Hematopoietic multipotent progenitor cell treated with erythropoietin and hydrocortisone succinate and interleukin-3 and kit ligand, for 15 days (in vitro differentiated cells): ENCODE measurements at places on chromosomes 11 and 22.

DNA sequence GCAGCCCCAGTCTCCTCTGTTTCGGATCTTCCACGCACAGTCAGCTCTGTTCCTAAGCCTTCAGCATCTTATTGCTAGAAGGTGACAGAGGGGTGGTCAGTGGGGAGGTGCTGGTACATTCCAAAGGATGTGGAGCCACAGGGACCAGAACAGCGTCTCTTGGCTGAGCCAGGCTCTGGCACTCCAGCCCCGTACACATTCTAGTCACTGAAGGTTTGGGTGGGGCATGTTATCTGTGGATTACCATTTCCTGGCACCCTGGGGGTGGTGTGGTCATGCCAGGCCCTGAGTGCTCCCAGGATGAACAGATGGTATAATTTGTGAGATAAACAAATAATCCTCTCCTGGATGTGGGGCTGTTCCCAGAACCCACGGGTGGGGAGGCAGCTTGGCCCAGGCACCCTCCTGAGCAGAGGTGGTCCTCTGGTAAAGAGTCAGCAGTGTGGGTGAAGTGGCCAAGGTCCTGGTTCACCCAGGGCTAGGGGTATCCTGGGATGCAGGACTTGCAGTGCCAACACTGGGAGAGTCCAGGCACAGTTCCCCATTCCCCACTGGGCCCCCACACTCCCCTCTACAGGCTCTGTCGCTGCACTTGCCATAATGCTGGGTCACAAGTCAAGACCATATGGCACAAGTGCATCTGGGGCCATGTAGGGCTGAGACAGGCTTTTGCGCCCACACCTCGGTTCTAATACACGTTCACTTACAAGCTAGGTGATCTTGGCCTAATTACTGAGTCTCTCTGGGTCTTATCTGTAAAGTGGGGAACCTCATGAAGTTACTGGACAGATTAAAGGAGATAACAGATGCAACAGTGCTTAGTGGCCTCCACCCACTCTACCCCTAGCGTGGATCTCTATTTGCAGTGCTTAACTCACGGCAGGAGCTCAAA, 33.0 kb downstream of the DKK3 start:
- peak; percentile 36 for DNase-seq

DNA sequence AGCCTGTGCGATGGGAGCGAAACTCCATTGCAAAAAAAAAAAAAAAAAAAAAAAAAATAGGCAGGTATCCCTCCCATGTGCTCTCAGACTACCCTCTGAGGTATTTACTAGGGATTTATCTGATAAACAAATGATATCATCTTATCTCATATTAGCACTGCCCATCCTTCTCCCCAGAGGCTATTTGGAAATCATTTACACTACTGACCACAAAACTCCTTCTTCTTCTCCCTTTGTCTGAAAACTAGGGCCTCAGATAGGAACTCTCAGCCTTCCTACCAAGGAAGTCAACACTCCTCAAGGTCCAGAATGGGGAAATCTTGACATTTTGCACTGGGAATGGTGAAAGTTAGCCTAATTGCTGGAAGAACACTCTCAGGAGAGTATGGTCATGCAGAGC, 46.4 kb downstream of the LARGE2 start:
- DNase-seq: no peak

GRCh38 chr11:16880184-16880801, 133.9 kb downstream of the PLEKHA7 start:
- DNase-seq: no peak

DNA sequence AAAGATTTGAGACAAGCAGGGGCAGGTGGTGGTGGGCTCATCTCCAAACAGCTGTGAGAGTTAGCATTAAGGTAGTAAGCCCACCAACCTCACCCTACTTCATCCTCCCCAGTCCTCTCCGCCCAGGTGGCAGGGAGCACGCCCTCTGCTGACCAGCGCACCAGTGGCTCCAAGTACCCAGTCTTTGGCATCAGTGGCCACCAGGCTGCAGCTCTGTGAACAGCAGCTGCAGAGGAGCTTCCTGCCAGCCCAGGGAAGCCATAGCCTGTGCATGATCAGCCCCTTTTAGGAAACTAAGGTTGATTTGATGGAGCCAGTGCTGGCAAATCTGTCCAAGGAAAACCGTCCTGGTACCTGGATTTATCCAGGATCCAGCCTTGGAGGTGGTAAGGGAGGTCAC, 21.7 kb downstream of the CAVIN3 start:
- DNase-seq: peak; percentile 8

- no peak for DNase-seq
Observed at GRCh38 chr11:128547946-128548648, 39.3 kb downstream of the ETS1 start.

DNA sequence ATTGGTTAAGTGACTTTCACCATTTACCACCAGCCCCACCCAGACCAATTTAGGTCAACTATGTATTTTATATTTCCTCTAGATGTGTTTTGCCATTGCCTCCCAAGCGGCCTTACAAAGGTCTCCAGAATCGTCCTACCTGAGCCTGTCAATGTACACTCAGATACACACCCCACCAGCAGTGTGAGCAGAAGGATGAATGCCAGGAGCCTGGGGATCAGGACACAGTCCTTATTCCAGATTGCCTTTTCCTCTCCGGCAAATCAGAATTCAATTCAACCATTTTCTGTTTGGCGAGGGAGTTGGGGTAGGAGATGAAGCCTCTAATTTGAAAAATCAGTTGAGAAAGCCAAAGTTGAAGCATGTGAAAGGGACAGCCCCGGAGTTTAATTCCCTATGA, 35.4 kb upstream of the CRTAM start:
- no peak for DNase-seq

DNA sequence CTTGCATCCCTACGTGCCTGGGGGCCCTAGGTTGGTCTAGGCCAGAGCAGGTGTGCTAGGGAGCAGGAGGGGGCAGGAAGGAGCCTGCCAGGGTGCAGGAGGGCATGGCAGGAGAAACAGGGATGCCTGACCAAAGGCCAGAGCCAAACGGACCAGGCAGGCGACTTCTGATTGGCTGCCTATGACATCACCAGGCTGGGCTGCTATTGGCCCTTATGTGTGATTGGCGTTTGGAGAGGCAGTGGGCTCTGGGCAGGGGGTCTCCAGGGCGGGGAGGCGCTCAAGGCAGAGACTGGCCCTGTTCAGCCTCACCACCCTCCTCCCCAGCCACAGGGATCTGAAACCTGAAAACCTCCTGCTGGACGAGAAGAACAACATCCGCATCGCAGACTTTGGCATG, 44.4 kb downstream of the MOB2 start:
- DNase-seq: no peak

DNA sequence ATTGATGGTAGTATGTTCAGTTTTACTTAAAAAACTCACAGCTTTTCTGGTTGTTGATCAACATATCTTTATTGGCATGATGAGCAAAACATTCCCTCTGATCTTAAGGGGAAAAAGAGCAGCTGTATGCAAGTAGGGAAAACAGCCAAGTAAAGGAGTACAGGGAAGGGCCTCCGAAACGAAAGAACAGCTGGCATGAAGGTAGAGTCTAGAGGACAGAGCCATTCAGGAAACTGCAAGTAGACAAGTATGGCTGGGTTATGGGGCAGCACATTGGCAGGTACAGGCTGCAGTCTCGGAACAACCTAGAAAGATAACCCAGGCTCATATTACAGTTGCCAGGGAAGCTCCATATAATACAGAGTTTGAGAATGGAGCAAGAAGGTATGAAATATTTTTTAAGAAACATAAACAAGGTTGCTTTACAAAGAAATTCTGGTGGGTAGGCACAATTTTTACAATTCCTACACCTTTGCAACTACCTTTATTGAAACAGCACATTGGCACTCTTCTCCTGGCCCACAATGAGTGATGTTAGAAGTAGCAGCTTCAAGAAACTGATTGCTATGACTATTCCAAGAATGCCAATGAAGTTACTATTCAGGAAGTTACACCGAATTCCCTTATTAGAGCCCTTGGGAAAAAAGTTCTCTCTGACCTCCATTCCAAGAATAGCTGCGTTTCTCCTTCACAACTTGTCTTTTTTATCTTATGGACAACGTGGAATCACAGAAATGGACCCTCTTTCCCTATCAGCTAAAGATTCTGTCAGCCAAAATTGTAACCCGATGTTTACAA, 45.2 kb downstream of the LGR4 start:
- DNase-seq: no peak

GRCh38 chr11:87128372-87128771, 90.6 kb downstream of the TMEM135 start:
- no peak for DNase-seq

DNA sequence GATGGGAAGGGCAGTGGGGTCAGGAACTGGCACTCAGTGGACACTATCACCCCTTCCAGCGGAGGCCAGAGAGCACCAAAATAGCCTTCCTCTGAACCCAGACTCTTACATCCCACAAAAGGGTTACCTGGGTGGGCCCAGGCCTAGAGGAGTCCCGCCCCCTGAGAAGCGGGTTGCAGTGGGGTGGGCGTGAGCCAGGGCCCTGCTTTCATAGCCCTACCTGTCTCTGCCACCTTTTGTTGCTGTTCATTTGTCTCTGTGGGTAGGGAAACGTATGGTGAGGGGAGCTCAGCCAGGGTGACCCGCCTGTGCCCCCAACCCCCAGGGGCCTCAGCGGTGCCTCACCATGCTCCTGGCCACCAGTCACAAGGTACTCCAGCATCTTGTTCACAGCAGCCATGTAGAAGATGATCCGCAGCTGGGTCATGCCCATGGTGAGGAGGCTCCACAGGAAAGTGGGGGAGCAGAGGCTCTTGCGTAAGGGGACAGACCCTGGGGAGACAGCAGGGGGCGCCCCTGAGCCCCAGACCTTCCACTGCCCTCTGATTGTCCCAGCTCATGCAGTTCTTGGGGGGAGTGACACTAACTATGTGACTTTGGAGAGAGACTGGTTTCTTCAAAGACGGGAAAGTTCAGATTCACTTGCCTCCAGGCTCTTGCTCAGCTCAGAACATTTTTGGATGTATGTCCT, 24.0 kb downstream of the SLC43A1 start:
- peak; percentile 75 for DNase-seq

DNA sequence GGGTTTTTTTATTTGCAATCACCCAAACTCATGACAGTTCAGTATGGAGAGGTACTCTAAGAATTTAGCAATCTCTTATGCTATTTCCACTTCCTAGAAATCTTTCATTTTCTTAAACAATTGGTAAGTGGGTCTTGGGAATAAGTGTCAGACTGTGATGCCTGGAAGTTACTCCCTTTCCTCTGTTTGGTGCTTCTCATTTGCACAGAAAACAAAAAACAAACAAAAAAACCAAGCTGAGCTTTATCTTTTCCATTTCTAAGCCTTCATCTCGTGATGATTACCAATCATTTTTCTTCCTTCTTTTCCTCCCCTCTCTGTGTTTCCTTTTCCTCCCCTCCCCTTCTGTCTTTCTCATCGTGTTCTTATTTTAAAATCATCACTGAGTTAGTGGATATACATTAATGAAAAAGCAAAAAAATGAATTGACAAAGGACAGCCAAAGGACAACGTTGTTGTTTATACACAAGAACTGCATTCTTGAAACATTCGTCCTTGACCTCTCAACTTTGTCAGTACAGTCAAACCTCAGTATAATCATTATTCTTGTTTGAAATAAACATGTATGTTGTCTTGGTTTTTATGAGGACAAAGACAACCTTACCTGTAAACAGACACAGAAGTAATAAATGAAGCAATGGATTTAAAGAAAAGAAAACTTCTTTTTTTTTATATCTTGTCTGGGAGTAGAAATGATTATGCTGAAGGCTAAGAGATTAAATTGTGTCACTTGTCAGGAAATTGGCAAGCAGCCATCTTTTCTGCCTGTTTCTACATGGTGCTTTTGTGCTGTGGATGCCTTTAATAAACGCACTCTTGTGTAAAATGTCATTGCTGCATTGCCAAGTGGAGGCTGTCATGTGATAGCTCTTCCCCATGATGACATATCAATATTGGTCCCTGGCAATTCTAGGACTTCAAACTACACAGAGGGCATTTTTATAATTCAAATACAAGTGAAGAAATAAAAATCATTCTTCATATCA, 803.2 kb upstream of the CCDC90B start:
- no peak for DNase-seq

- DNase-seq: no peak
Observed at GRCh38 chr11:1038361-1038760, 1.8 kb upstream of the MUC6 start.

DNA sequence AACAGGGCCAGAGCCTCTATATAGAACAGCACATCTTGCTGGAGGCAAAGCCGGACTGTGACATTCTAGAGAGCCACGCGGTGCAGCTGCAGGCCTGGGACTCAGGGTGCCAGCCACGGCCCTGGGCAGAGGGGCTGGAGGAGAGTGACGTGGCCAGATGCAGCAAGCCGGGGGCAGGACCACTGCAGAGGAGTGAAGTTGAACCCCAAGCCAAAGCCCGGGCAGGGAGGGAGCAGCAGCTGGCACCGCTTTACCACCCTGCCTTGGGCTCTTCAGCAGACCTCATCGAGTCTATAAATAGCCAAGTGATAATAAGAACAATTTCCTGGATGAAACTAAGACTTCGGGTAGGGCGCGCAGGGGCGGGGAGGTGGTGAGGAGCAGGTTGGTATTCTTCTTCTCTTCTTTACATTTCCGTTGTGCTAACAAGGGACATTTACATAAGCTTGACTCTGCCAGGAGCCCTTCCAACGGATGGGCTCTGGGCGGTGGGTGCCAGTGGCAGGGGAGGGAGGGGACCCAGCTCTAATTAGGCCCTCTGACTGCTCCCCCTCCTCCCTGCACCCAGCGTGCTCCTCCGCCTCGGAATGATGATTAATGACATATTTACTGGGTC, 110.2 kb downstream of the ST3GAL4 start:
- no peak for DNase-seq

- no peak for DNase-seq
Observed at GRCh38 chr11:86070142-86071056, 1.5 kb upstream of the PICALM start.

DNA sequence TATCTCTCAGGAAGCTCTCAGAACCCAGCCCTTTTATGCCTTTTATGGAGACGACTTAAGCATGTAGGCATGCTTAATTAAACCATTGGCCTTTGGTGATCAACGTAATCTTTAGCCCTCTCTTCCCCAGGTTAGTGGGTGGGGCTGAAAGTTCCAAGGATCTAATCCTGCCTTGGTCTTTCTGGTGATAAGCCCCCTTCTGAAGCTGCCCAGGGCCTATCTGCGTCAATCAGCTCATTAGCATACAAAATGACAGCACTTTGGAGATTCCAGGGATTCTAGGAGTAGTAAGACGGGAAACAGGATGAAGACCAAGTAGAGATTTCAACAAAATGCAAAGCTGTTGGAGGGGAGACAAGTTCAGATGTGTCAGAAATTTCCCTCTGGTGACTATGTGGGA, 3.1 kb downstream of the FAM118A start:
- peak; percentile 16 for DNase-seq

- no peak for DNase-seq
Observed at GRCh38 chr11:36306888-36307287, 10.8 kb downstream of the PRR5L start.

GRCh38 chr11:128394431-128395089, 192.8 kb downstream of the ETS1 start:
- DNase-seq: no peak
